ENCODE measurements at places on chromosomes 2 and 18.

DNA sequence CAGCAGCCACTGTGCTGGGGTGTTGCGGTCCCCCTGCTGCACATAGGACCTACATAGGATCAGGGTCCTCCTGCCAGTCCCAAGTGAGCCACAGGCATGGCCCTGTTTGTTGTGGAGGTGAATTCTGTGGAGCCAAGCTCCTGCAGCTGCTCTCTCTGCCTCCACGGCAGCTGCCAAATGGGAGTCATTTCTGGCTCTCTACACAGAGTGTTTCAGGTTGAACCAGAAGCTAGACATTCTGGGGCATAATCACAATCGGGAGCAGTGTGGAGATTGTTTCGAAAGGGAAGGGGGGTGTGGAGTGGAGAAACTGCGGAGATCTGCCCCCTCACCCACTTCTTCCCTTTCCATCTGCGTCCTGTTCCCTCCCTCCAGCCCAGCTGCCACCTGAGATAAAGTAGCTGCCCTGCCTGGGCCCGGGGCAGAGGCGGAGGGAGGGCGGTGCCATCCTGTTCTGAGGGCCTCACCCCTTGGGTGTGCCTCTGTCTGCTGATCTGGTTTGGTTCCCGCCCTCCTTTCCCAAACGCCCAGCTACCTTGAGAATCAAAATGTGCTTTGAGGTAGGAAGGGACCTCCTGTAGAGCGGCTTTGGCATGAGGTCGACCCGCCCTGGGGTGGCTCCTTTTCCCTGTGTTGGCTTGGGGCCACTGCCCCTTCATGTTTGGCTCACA lies 139.4 kb downstream of the WDSUB1 start:
- no peak for DNase-seq

DNA sequence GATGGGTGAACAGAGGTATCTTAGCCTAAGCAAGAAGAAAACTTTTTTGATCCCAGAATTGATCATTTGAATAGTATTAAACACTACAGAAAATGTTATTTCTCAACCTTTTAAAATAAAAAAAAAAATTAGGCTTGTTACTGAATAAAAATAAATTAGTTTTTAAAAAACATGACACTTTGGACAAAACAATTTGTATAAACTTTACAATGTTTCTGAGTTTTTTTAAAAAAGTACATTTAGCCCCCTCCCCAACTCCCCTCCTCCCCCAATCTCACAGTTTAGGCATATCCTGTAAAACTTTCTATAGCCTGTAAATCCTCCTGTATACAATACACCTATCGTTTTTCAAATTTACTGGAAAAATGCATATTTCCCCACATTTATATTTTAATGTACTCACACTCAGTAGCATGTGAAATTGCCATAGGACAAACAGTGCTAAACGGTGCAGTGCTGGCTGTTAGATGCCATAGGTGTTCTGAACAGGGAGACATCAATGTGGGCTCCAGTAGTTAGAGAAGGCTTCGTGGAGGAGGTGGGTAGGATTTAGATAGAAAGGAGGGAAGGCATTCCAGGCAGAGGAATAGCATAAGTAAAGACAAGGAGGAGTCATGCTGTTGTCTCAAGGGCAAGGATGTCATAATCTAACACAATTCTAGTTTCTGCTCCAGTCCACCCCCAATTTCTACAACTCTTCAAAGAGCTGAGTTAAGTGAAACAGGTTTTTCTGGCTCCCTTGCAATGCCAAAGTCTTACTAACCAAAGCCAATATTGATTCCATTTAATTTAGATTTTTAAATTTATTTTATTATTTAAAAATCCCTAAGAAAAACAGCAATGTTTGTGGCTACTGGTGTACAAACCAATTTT lies 50.9 kb downstream of the SP3 start:
- no peak for DNase-seq

DNA sequence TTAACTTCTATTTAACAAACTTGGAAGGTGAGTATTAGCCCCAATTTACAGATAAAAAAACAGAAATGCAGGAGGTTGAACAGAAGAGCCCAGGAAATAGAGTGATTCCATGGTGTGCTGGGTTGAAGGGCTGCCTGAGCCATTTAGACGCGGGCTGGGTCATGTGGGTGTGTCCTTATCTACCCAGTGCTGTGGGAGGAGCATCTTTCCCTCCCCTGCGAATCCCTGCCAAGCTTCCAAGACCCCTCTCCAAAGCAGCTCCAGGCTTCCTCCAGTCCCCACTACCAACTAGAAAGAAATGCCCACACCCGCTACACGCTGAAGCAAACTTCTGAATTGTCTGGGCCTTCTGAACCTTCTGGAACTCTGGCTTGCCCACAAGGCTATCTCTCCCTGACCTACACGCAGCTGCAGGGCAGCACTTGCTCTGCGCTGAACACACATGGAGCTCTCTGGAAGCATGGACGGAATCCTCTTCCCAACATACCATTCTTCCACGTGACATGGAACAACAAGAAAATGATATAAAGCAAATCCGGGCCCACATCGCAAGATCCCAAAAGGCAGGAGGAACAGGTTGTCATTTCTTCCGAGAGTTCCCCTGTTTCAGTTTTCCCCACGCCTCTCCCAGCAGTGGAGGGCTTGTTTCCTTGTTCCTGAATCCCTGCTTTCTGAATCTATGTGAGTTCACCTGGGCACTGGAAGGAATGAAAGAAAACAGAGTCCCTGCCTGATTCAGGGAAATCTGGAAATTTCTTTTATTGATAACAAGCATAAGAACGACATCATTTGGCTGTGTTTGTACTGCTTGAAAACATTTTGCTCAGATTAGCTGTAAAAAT lies 562.7 kb upstream of the ID2 start:
- no peak for DNase-seq

GRCh38 chr2:106575955-106576354 lies 88.8 kb downstream of the CD8B2 start:
- DNase-seq, result peak; percentile 80
